ENCODE measurements at places on chromosomes 12 and 14.

- DNase-seq, result no peak
These were observed 41.2 kb downstream of the BEGAIN start for GRCh38 chr14:100546051-100546443.

DNA sequence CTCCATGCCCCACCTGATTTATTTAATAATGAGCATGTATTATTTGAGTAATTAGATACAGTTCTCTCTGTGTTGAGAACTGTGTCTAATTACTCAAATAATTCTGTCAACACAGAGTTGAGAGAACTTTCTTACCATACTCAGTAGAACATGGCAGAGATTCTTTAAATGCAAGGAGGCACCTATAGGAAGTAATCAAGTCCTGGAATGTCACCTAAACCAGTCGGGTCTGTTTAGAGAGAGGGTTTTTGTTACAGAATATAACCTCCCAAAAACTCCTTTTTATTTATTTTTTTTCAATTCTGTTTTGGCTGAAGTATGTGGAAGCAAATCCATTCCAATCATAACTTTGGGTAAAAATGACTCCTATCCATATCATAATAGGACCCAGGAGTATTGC lies 37.5 kb upstream of the CIT start:
- DNase-seq, result no peak

DNA sequence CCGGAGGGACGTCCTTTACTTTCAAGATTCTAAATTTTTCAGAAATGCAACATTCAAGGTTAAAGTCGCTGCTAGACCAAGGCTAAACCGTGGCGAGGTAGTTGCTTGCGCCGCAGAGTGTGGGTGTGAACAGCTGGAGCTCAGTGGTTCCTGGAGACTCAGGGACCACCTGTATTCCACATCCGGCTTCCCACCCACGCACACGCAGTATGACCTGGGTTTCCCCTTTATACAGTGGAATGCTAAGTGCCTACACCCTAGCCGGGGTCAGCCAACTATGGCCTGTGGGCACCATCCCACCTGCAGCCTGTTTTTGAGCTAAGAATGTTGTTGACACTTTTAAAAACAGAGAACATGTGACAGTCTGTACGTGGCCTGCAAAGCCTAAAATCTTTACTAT lies 42.9 kb upstream of the TESC start:
- DNase-seq, result no peak

GRCh38 chr14:20438664-20439063 lies 2.7 kb upstream of the KLHL33 start:
- no peak for DNase-seq

GRCh38 chr12:120847814-120848213 lies 56.3 kb downstream of the SPPL3 start:
- no peak for DNase-seq

DNA sequence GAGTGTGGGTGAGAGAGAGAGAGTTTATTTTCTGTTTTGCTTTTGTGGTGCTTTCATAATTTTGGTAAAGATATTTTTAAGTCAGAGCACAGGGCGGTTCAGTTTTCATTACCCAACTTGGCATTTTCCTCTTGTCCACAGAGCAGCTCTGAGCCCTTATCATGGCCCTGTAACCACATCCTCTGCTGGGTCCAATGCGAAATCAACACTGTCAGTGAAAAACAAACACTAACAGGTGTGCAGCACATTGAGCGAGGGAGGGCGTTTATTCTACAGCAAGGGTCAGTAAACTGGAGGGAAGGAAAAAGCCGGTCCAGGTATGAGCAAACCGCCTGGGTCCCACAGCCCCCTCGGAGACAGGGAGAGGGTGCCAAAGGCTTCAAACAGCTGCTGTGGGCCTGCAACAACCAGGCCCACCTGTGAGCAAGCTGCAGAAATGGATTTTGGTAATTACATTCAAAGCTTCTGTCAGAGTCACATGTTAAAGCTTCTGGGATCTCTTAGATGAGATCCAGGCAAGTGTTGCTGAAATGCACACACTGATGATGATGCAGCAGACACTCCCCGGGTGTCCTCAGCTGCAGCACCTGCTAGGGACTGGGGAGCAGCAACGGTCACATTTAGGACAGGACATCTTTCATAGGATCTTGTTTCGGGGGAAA lies 132.7 kb upstream of the DYRK2 start:
- DNase-seq, result peak; percentile 81

GRCh38 chr14:77122526-77123125 lies 19.0 kb downstream of the ZDHHC22 start:
- DNase-seq, result no peak

DNA sequence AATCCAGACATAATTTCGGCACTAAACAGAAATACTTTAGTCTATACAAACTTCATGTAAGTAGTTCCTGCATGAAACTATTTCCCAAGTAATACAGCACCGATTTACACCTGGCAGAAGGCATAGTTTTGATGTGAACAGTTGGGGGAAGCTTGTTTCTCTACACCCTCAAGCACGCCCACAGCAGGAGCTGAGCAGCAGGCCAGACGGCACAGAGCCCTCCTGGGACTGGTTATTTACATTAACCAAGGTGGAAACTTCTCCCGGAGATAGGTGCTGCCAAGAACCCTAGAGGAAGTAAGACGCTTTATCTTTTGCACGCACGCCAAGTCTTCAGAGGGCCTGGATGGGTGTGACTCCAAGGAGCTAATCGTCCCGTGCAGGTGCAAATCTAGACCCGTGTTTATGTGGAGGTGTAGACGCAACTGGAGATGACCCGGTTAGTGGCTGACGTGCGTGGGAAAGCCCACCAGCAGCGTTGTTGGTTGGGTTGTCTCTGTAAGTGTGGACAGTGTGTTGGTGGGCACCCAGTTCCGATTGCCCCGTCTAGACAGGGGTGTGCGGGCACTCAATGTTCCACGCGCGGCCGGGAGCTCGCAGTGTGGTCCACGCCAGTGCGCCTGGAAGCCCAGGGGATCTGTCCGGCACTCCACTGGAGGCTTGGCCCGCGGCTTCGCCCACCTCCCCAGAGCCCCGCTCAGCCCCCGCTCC lies 767 bp upstream of the TCP11L2 start:
- DNase-seq, result peak; percentile 60

- DNase-seq, result no peak
These were observed 14.6 kb upstream of the STAB2 start for GRCh38 chr12:103572312-103573045.

DNA sequence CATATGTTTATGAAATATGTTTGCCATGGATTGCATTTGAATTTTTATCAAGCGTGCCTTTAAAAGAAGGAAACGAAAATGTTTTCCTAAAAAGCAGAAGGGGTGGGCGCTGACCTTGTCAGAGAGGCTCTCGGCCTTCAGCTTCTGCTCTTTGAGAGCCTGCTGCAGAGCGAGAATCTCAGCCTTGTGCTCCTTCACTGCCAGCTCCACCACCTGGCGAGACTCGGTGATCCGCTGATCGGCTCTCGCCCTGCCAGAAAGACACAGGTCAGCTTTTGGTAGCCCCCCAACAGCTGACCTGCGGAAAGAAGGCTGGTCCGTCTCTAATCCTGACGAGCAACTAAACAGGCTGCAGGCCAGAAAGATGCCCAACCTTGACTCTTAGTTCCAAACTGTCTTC lies 62.4 kb downstream of the PRKAB1 start:
- no peak for DNase-seq

DNA sequence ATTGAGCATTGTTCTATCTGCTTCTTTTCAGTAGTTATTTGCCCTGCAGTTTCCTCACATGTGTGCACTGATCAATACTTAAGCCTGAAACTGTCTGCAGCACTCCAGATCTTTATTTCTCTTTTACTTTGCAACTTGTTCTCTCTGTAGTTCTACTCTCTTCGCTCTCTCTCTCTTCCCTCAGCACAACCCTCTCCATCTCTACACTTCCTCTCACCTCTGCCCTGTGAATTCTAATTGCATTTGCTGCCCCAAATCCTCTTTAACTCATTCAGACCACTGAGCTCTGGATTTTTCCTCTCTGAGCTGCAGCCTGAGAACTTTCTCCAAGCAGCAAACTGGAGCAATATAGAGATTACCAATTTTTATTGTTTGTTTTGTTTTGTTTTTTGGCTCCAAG lies 1035.5 kb downstream of the FSCB start:
- no peak for DNase-seq

DNA sequence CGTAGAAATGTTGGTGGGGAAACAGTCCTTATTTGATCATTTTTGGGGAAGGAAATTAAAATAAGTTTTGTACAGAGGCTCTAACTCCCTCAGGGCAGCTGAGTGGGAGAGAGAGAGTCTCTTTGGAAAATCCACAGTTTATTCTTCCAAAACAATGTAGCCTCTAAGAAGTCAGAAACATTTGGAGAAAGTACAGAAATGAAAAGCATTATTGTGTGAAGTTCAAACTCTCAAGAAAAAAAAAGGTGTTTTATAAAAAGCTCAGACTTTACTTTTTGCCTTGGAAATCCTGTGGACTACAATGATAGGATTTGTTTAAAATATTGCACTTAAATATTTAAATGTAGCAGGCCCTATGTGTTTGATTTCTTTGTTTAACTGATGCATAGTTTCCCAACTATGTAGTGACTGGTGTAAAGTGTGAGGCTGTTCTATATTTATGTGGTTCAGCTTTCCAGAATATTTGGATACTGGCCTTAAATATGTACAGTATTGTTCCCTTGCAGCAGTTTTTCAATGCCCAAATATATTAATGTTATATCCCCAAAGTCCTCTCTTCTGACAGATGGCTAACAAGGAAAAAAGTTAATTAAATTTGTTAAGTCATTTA lies 82.0 kb upstream of the OTOGL start:
- no peak for DNase-seq

- DNase-seq, result no peak
These were observed 40.5 kb upstream of the MON2 start for GRCh38 chr12:62426089-62426488.

DNA sequence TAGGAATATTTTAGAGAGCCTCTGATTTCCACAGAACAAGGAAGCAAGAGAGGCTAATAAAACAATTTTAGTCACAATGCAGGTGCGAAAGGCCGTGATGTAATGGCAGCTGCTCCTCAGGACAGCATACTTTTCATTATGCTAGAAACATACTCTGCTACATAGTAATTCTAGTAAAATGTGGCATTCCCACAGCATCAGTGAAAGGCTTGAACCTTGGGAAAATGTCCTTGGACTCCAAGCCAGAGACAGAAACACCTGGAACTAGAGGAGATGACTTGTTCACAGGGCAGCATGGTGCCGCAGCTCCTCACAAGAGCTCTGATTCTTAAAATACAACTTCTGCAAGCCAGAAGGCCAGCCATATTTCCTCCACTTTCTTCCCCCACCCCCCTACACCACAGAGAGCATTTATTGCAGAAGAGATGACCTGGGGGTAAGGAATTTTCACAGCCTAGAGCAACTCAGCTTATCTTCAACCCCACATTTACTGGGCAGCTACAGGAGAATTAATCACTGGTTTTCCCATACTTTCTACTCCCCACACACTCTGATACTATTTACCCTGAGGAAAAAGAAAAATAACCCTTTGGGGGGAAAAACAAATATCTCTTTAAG lies 15.8 kb downstream of the ABCC9 start:
- DNase-seq, result no peak

- DNase-seq, result no peak
These were observed 9.6 kb downstream of the MARS1 start for GRCh38 chr12:57497223-57498131.

DNA sequence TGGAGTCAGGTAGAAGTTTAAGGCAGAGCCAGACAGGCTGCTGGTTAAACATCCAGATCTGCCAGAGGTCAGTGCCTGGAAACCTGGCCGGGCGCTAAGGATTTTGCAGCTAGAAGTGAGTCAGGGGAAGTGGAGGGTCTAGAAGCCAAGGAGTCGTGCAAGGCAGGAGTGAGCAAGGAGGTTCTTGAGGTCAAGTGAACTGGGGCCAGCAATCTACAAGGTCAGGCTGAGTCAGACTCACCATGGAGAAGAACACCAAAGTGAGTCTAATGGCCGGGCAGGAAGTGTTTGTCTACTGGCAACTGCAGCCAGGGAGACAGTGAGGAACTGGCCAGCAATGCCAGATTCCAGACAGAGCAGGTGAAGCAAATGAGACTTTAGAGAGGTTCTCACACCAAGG lies 628.2 kb downstream of the ETNK1 start:
- DNase-seq, result no peak

GRCh38 chr12:114512351-114512750 lies 106.4 kb upstream of the TBX5 start:
- no peak for DNase-seq

DNA sequence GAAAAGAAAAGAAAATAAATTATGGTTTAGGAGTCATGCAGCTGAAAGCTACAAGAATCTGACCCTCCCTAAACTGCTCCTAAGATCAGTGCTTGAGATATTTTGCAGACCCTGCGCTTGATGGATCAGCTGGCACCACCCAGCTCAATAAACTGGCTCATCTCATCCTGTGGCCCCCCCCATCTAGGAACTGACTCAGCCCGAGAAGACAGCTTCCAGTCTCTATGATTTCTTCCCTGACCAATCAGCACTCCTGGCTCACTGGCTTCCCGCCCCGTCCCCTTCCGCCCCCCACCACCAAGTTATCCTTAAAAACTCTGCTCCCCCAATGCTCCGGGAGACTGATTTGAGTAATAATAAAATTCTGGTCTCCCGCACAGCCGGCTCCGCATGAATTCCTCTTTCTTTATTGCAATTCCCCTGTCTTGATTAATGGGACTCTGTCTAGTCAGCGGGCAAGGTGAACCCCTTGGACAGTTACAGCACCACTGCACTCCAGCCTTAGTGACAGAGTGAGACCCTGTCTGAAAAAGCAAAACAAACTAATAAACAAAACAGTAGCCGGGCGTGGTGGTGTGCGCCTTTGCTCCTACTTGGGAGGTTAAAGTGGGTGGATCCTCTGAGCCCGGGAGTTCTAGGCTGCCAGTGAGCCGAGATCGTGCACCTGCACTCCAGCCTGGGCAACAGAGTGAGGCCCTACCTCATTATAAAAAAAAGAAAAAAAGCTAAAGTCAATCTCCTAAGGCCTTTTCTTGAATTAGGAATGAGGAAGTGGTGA lies 24.5 kb upstream of the SPTLC2 start:
- no peak for DNase-seq

- DNase-seq, result no peak
These were observed 93.8 kb upstream of the MDM1 start for GRCh38 chr12:68425998-68426397.

- DNase-seq, result no peak
These were observed 46.9 kb downstream of the RAD52 start for GRCh38 chr12:902581-902980.

DNA sequence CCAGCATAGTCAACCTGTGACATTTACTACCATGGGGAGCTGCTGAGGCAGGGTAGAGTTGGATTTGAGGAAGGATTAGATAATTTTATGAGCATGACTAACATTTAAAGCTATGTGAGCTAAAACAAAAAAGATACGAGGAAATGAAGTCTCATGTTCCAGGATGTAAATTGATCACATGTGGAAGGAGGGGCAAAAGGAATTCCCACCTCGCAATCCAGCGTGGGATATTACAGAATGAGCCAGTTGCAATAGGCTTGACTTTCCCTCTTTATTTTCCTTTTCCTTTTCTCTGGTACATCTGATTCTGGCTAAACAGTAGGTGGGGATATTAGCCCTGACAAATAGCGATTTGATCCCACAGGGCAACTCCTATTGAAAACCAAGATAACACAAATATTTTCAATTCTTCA lies 214.9 kb upstream of the HMGA2 start:
- no peak for DNase-seq

All from NCI-H345 (cell line).